Epithelial cell of proximal tubule (primary cell): ENCODE measurements at places on chromosomes 11 and 22. TPM values are rescaled to one million over a fixed set of nuclear protein-coding genes. Genes with fewer than 3 reads are reported as not detected.

GRCh38 chr11:134741453-134742223, 329.6 kb upstream of the B3GAT1 start:
- no peak for DNase-seq

DNA sequence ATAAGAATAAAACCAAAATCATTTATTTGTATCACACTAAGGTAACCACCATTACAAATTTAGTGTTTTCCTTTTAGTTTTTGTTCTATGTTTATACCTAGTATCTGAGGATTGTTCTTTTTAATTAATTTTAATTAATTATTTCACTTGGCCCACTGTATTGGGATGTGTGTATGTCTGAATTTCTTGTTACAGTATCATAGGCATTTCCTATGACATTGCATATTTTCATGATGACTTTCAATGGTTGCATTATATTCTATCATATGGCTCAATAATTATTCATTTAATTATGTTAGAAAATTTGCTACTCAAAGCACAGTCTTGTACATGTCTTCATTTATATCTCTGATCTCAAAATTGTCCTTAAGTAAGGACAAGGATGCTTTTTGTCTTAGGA, 41.0 kb downstream of the C11orf71 start:
- no peak for DNase-seq

DNA sequence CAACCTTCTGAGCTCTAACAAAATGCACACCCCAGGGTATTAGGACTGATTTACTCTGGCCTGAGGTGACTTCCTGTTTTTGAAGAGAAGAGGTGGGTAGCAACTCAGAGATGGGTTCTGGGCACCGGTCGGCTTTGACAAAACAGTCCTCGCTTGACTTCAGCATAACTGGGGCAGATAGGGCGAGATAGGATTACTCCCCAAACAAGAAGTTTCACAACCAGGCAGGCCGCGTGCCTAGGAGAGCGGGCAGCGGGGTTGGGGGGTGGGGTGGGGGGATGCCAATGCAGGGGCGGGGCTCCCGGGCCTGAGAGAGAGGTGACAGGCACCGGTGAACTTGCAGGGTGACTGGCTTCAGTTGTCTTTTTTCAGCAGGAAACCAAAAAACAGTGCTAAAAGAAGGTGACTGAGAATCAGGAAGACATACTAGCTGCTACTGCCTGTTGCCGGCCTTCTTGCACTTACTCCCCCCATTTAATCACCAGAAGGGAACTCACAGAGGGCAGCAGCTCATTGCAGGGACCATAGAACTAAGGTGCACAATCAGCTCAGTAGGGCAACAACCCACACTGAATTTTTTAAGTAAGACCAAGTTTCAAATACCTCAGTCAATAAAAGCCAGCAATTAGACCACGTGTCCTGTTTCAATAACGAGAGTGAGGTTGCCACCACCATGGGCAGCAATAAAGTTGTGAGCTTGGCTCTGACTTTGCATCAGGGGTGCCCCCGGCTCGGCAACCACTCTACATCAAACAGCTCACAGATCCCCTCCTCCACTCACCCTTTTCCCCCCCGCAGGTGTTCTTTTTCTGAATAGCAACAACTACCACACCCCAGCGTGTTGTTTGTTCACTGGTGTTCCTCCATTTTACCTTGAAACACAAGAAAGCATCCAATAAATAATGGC, 37.2 kb upstream of the ETS1 start:
- DNase-seq, result no peak

DNA sequence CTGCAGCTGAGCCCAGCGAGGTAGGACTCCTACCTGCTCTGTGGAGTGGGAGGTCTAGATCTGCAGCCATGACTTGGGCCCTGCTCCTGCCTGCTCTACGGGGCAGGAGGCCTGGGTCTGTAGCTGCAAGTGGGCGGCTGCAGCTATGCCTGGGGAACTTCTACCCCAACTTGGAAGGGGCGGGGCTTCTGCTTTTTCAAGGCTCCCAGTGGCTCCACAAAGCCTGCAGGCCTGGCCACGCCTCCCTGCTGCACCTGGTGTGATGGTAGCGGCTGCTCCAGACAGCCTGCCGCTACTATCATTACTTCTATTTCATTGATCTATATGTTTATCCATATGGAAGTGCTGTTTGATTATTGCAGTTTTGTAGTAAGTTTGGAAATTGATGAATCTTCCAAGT, 121.2 kb downstream of the NELL1 start:
- DNase-seq, result no peak

DNA sequence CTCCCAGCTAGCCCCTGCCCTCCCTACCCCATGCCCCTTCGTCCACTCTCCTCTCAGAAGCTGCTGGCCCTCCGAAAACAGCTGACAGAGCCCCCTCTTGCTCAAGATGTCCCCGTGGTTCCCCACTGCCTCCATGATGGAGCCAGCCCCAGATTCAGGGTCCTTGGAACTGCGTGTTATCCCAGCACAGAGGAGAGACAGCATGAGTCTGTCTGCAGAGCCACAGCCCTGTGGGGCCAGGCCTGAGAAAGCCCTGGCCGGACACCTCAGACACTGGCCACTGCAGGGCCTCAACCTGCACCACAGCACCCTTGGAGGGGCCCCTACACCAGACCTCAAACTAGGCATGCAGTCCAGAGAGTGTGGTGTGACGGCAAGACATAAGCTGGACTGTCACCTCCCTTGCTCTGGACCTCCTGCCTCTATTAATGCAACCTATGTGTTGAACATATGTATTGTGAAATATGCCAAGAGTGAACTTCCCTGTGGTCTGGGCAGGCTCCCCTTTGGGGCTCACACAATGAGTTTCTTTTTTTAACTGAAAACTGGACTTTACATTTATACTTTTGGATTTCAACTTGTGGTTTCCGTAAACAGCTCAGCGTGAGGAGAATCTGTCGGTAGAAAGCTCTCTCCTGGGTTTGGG, 9.6 kb downstream of the PNPLA5 start:
- no peak for DNase-seq

Gene MMP7
- 238 and 321 TPM in 2 replicates for total RNA-seq

Gene KDM4D
- 1.7 and 1.8 TPM in 2 replicates for total RNA-seq

Gene KCNQ1OT1
- 0.14 and 0.63 TPM in 2 replicates for total RNA-seq
